Stimulated activated CD4-positive, alpha-beta T cell treated with anti-CD3 and anti-CD28 coated beads, Interleukin-1b, Interleukin-23, amount 100 ng/mL, for 48 hours (primary cell): ENCODE measurements at places on chromosomes 12 and 14.

DNA sequence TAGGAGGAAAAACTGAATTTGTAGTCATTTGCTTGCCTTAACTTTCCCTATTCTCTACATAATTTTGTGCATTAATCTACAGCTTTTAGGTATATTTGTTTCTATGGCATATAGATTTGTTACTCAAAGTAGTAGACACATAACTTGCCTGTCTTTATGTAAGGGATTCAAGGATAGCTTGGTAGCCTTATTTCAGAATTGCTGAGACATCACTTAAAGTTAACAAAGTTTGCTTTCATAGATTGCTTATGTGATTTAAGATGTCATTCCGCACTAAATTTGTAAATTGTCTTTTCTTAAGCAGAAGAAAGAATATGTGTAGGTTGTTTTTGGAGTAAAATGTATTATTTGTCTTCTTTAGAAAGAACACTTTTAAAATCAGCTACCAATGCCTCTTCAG is 477.7 kb upstream of the NOVA1 start:
- DNase-seq: no peak

DNA sequence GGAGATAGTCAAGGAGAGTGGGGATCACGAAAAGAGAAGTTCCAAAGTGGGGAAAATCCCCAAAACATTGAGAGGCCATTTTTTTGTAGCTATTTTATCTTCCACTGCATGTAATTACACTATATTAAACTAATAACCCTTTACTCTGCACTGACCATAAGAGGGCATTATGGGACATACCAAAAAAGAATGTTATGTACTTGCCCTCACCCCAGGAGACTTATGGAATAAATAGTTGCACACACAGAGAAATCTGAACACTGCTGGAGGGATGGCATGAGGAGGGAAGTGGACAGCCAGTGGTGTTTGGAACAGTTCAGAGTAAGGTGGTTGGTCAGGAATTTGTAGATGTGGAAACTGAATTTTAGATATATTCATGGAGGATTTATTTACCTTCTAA is 422.9 kb downstream of the SNAPC1 start:
- DNase-seq: no peak

DNA sequence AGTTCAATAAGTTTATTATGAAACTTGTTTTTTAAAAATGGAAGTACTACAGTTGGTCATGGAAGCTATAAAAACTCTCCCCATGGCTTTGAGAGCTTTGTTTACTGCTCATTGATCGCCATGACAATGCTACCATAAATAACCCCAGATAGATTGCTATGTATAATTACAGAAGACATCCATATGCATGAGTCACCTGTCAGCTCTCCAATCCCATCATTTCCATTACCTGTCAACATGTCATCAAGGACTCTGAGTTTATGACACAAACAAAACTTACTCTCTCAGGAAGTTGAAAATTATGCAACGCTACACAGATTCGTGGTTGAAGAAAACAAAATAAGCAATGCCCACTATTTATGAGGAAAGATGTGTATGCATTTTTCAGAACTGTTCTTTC is 144.4 kb downstream of the SEC23A start:
- no peak for DNase-seq

- no peak for DNase-seq
These were observed 120.0 kb upstream of the SLC38A2 start for GRCh38 chr12:46492471-46493085.

- no peak for DNase-seq
These were observed 135.8 kb upstream of the VRK1 start for GRCh38 chr14:96661244-96661969.

DNA sequence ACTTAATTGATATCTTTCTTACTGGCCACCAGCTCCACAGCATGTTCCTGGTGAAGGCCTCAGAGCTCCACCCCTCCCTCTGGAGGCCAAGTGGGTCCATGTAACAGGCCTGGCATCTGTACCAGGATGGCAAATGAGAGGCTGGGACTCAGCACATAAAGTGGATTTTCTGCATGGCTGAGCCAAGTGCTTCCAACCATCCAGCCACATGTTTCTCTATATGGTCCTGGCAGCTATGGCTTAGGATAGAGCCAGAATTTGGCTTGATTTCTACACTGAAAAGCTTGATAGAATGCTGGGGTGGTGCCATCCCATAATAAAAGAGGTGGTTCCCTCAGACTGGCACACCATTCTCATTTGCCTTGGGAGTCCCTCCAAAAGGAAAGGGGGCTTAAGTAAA is 94.1 kb downstream of the PAX9 start:
- DNase-seq: no peak

DNA sequence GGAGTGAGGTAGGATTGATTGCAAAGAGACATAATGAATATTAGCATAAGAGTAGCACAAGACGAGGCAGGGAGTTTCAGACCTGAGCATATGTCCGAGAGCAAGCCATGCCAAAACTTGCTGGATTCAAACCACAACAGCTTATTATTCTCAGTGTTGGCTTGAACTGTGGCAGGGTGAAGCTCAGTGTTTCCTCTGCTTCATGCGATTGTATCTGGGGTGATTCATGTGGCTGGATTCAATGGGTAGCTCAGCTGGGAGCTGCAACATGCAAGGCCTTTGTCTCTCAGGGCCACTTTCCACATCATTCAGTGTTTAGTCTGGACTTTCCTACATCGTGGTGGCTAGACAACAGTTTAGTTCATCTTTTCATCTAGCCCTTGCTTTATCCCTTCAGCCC is 22.1 kb upstream of the E2F7 start:
- no peak for DNase-seq

DNA sequence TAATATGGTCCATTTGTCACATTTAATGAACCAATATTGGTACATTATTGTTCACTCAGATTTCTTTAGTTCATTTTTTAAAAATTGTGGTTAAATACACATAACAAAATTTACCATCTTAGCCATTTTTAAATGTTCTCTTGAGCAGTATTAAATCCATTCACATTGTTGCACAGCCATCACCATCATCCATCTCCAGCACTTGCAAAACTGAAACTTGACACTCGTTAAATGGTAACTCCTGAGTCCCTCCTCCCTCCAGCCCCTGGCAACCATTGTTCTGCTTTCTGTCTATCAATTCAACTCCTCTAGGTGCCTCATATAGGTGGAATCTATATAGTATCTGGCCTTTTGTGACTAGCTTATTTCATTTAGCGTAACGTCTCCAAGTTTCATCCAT is 86.4 kb downstream of the ACACB start:
- DNase-seq: no peak

GRCh38 chr12:22979854-22980469 is 355.0 kb downstream of the ETNK1 start:
- DNase-seq: no peak
